Psoas muscle (tissue), 8 donors: ENCODE measurements at places on chromosomes 6 and 20.

DNA sequence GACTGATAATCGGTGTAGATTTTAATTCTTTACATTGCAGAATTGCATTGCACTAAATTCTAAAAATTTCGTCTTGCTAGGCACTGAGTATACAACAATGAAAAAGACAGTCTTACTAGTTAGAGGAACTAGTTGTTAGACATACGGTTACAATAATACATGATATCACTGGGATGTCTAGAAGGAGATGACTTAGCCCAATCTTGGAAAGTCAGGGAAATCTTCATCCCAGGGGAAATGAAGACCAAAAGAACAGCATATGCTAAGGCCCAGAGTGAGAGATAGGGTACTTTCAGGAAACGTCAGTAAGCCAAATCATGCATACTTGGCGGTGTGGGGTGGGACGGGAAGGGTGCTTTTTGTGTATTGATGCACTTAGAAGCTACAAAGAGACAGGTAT, 901 bp downstream of the CEP57L1 start:
- DNase-seq = no peak

DNA sequence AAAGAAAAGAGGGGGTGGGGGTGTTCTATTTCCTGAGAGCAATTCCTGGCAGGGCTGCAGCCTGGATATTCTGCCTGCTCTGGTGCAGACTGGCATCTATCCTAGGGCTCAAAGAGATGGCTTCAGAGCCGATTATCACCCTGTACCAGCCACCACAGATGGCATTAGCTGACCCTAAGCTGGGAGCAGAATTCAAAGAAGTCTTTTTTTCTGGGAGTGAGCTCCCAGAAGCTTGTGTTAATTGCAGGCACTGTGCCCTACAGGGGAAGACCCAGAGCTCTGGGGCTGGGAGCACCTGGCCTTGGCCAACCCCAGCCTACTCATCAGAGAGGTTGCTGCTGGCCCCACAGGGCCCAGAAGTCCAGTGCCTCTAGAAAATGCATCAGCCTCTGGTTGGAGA, 85.9 kb downstream of the PXDC1 start:
- no peak for DNase-seq

GRCh38 chr6:158324136-158324535, 11.9 kb downstream of the TULP4 start:
- no peak for DNase-seq

GRCh38 chr6:548517-548916, 108.4 kb downstream of the HUS1B start:
- no peak for DNase-seq

- no peak for DNase-seq
These were observed 141.9 kb downstream of the CEBPB start for GRCh38 chr20:50332491-50332980.

DNA sequence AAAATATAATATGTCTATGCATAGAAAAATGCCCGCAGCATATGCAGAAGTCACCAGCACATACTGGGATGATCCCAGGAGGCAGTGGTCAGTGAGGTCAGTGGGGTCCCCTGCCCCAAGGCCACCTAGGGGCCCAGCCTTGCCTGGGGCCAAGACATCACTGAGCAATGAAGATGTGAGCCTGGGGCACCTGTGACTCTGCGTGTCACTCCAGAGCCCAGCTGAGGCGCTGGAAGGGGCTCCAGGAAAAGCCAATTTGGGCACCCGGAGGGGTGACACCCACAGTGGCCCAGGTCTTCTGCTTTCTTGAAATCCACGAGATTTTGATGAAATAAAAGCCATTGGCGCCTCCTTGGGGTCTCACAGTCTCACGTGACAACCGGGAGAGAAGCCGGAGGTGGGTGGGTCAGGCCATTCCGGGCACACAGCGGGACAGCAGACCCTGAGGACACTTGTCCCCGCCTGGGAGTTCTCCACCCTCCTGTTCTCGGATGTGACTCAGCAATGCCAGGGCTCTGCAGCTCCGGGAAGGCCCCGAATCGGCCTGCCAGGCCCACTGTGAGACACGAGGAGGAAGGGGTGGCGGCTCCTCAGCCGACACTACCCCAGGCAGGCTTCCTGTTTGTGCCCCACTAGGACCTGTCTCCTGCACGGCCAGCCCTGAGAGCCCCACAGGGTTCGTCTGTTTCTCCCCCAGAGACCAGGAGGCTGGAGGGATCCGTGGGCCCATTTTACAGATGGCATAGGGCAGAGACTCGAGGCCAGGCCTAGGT, 24.4 kb upstream of the SLCO4A1 start:
- DNase-seq = peak; percentile 81
